ENCODE measurements at places on chromosomes 6 and 20.

DNA sequence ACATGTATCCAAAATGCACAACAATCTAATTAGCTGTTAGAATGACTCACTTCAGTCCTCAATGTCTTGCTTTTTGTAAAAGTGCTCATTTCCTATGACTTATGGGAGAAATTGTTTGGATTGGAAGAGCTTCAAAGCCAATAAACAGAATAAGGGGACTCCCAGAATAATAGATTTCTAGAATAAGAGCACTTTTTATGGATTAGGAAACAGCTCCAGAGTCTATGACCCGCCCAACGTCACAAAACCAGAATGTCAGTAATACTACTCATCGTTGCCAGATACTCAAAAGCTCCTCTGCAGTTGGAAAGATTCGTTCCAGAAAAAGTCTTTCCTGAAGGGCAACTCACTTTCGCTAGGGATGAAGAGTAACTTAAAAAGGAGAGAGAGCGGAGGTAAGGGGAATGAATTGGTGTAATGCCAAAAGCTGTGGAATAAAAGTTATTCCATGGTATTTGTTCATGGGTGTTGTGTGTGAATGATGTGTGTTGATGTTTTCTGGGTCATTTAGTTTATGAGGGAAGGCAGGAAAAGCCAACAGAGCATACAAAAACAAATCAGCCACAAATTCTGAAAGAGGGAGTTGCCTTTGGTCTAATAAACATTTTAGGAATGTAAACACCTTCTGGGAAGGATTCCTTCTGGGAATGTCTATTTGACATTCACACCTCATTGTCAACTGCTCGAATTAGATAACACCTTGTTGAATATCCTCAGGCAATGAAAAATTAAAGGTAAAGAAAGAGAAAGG is 64.6 kb downstream of the SYNE1 start:
- DNase-seq: no peak

DNA sequence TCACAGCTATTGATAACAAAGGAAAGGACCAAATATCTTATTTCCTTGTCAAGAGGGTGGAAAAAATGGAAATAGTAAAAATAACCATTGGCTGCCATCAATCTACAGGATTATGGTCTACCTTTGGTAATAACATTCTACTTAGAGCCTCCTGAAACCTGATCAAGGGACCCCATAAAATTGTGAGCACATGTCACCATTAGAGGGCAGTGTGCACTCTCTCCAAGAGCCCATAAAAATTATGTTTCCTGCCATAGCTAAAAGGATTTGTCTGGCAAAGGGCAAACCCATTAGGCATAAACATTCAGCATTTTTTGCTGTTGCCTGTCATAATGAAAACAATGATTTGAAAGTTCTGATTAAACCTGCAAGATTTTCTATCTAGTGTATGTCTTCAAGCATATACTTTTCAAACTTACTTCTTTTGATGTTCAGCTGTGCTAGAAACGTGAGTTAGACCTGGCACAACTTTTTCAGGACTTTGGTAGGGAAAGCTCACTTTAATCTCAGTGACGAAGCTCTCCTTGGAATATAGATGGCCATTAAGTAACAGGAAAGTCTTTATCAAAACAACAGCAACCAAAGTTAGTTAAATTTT is 120.7 kb upstream of the ZFP64 start:
- DNase-seq: peak; percentile 82

DNA sequence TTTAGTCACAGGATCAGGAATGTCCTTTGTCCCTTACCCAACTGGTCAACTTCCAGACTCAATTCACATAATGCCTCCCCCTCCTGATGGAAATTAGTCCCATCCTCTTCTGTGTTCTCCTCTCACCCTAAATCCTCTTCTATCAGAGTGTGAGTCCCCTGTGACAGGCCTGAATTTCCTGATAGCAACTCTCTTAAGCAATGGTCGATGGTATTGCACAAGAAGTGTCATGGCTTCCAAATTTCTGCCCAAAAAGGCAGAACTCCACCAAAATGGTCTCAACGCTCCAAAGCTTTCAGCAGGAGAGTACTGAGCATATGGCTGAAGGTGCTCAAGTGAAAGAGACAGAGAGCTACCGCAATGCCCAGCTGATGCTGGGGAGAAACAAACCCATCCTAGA is 2.4 kb downstream of the PREP start:
- no peak for DNase-seq

- DNase-seq: no peak
These were observed 36.5 kb downstream of the ZNF217 start for GRCh38 chr20:53557130-53557529.

DNA sequence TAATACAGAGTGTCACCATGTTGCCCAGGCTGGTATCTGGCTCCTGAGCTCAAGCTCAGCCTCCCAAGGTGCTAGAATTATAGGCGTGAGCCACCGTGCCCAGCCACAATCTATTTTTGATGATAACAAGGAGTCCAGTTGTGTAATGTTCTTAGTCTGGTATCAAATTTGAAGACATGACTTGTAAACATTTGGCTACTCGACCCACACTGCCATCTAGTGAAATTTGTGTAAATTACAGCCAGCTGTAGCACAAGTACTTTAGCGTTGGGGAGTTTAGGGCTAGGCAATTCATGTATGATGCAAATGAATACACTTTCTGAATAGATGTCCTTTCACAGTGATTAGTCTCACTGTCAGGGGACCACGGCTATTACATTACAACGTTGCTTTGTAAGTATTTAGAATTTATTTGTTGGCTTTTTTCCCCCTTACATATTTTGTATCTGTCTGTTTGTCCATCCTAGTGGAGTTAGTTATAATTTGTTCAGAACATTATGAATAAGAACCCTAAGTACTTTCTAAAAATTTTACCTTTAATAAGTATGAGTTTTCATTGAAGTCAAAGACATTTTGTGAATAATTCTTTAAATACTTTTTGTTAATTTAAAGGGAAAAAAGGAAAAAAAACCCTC is 139.7 kb downstream of the PRDM13 start:
- peak; percentile 59 for DNase-seq

All from NCI-H1694 (cell line).